Heart right ventricle (tissue), 16 donors: ENCODE measurements at places on chromosomes 1 and 21. TPM values are rescaled to one million over a fixed set of nuclear protein-coding genes. Genes with fewer than 3 reads are reported as not detected.

DCST1 gene
- not detected for total RNA-seq

- H3K27me3 ChIP-seq = no peaks in the 10 kb centered on the region
- no peak overlapping the region for H3K4me3 ChIP-seq
- DNase-seq = no peak
- no peak overlapping the region for H3K27ac ChIP-seq
- H3K4me1 ChIP-seq = no peaks in the 10 kb centered on the region
Measured at GRCh38 chr1:169568497-169568896, 17.8 kb downstream of the F5 start.

GRCh38 chr1:12615865-12616708 is 1.9 kb downstream of the DHRS3 start:
- H3K4me3 ChIP-seq = peak overlapping the region; percentile 72
- no peaks in the 10 kb centered on the region for H3K27me3 ChIP-seq
- H3K4me1 ChIP-seq = peaks cover 38% of the 10 kb centered on the region
- H3K27ac ChIP-seq = peak overlapping the region; percentile 92
- no peaks in the 10 kb centered on the region for H3K36me3 ChIP-seq

B3GALT5 gene
- not detected for total RNA-seq

DNA sequence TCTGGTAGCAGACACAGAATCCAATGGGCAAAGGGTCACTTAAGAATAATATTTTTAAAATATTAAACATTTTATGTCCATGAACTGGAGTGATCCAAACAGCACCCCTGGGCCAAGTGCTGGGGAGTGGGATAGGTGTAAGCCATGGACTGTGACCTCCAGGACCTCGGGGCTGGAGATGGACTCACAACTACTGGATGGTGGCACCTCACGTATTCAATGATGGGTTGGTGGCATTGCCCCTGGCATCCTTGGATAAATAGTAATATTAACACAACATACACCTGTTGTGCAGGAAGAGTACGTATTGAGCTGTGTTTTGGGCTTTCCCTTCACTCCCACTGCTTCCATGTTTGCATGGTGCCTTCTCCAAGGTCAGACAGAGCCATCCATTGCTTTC is 39.3 kb upstream of the TENT5C start:
- H3K27ac ChIP-seq = no peak overlapping the region
- DNase-seq = no peak
- H3K27me3 ChIP-seq = no peaks in the 10 kb centered on the region

- no peaks in the 10 kb centered on the region for H3K36me3 ChIP-seq
- DNase-seq = no peak
- no peak overlapping the region for H3K4me3 ChIP-seq
Measured at GRCh38 chr1:204894031-204894430, 23.4 kb downstream of the NFASC start.

TRAF3IP3 gene
- total RNA-seq = 0.70 TPM
